ENCODE measurements at places on chromosomes 4 and X.

DNA sequence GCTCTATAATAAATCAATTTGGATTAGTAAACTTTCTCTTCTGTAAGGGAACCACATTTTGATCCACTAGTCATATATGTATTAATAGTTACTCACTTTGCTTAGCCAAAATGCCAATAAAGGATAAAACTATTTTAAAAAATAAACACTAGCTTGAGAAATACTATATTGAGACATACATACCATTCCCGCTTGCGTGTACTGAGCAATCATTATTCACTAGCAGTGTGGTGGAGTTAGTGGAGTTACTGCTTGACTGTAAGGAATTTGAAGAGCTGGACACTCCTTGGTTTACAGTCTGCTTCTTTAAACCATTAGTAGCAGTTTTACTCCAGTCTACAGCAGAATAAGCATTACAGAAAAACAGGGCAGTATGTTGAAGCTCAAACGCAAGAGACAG is 10.8 kb upstream of the PHKA2 start:
- no peak for DNase-seq

GRCh38 chrX:67604979-67605703 is 61.3 kb downstream of the AR start:
- DNase-seq, result no peak

GRCh38 chr4:5260121-5260520 is 208.8 kb downstream of the STK32B start:
- DNase-seq, result no peak

GRCh38 chrX:101386542-101386885 is 523 bp upstream of the BTK start:
- no peak for DNase-seq

DNA sequence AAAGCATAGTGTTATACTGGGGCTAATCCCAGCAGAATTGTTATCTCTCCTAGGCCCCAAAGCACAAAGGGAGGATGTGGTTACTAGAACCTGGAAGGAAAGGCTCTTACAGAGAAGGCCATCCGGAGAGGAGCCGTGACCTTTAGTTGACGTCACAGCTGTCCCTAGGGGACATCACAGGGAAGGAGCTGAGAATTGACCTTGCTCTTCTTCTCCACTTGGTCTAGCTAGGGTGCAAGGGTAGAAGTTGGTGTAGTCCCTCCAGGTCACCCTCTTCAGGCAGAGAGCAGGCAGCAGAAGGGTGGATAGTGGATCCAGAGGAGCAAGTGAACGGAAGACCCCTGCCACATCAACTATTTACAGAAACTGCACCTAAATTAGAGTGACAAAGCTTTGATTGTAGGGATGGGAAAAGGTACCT is 22.8 kb upstream of the FGF2 start:
- DNase-seq, result no peak
